ENCODE measurements at places on chromosomes 6 and 20.

DNA sequence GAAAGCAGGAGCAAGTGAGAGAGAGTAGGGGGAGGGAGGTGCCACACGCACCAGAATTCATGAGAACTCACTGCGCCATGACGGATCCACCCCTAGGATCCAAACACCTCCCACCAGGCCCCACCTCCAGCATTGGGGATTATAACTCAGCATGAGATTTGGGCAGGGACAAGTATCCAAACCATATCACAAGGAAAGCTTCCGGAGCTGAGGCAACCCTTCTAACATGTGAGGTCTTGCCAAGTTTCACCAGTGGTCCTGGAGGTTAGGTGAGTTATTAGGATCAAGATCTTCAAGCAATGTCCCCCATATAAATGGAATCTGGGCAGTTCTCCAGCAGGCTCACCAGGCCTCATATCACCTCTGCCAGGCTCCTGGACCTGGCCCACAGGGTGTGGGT is 308.4 kb downstream of the NRN1 start:
- DNase-seq = no peak

DNA sequence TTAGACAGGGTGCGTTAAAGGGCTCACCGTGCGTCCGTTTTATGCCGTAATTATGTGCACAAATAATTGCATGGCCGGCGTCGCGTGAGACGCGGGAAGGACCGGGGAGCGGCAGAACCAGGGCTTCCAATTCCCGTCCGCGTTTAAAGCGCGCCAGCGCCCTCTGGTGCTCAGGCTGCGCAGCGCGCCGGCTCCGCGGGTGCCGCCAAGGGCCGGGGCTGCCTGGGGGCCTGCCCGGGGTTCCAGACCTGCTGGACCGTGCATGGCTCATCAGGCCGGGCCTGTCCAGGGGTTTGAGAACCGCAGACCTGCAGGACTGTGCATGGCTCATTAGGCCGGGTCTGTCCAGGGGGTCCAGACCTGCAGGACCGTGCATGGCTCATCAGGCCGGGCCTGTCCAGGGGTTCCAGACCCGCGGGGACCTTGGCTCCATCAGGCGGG is 369.0 kb downstream of the THBS2 start:
- peak; percentile 91 for DNase-seq

DNA sequence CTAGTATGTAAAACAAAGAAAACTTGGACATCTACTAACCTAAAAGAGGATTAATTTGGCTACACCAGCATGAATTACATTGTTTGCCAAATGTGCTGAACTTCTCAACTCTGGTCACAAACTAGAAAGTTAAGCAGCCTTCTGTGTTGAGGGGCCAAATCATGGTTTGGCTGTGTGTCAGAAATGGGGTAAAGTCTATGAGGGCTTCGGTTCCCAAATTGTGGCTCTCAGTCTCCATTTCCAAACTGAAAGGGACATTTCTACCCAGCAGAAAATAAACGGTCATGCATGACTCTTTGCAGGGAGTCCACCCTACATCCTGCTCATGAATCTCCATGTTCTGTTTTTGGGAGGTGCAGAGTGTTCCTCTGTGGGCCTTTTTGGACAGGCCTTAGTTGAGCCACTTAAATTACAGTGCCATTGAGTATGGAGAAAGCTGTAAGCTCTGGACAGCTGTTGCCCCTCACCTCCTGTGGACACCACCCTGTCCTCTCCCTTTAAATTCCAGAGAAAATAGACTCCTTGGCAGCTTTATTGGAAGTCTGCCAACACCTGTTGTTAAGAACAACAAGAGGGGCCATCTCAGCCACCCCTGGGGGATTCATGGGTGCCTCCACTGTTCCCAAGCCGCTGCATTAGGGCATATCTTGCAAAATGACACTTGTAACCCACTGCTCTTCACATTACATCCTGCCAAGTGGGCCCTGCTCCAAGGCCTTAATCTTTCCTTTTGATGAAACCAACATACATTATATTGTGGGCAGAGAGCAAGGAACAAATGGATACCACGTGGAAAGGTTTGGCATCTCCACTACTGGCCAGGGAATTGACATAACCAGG is 27.5 kb upstream of the SNRPC start:
- DNase-seq = no peak

GRCh38 chr6:44898296-44898930 is 429.7 kb upstream of the RUNX2 start:
- DNase-seq = peak; percentile 29

GRCh38 chr20:62352402-62353288 is 14.5 kb downstream of the LAMA5 start:
- DNase-seq = peak; percentile 86

DNA sequence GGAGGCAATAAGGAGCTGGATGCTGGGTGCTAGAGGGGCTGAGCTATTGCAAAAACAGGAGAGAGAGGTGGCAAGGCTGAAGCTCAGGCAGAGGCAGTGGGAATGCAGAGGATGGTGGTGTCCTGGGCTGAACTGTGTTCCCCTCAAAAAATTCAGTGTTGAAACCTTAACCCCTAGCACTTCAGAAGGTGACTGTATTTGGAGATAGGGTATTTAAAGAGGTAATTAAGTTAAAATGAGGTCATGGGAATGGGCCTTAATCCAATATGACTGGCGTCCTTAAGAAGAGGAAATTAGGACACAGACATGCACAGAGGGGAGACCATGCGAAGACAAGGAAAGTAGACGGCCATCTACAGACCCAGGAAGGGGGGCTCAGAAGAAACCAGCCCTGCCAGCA is 11.5 kb upstream of the MMP9 start:
- no peak for DNase-seq

DNA sequence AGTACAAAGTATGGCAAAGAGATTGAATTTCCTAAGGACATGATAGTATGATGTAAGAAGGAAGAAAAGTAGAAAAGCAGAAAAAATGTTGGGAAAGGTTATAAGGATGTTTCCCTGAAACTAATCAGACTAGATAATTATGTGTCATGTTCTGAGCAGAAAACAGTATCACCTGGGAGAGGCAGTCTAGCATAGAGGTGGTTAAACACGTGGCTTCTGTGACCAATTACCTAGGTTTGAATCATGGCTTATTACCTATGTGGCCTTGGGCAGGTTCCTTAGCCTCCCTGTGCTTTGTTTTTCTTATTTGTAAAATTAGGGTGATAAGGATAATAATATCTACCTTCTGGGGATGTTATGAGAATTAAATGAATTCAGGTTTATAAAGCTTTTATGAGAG is 38.0 kb downstream of the SCGN start:
- DNase-seq = no peak

DNA sequence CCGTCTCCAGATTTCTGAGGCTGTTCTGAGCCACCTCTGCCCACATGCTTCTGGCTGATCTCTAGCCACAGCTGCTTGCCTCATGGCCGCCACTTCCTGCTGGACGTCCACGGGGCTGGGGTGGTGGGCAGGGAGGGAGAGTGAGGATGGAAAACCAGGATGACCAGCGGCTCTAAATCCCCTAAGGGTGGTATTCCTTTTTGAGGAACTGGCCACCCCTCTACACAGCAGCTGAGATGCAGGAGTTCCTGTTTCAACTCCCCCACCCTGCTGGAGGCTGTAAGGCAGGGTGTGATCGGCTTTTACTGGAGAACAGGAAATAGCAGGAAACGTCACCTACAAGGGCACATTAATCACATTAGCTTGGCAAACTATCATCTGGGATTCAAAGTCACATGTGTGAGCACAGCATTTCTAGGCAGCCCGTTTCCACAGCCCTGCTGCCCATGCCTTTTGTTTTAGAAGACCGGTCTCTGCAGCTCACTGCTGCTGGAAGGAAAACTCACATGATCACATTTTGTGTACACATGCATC is 181.6 kb upstream of the ECI2 start:
- DNase-seq = peak; percentile 48

DNA sequence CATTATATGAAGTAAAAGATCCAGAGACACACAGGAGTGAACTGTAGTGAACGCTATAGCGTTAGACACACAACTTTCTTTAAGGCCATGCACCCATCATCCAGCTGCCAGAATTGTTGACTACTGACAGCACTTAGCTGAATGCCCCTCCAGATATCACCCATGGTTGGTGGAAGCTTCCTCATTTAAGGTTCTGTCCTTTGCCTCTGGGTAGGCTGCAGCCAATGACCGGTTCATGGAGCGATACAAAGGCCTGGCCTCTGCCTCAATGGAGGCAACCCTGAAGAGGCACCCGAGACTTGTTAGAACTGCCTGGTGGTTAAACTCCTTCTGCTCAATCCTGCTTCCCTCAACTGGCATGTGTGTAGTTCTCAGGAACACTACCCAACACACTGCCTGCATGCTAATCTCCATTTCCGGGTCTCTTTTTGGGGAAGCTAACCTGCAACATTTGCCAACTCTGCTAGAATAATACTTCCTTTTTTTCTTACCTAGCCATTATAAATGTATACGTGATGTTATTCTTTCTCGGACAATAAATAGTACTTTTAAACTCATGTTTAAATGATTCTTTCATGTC is 49.8 kb upstream of the THEMIS start:
- DNase-seq = no peak

DNA sequence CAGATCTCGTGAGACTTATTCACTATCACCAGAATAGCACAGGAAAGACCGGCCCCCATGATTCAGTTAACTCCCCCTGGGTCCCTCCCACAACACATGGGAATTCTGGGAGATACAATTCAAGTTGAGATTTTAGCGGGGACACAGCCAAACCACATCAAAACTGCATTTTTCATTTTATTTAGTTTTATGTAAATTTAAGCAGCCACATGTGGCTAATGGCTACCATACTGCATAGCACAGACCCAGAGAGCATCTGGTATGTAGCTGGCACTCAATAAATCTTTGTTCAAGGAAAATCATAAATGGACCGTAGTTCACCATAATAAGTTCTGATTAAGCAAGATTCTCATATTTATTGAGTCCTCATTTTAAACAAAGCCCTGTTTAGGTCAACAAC is 15.3 kb downstream of the GFOD1 start:
- no peak for DNase-seq

- DNase-seq = no peak
Observed at GRCh38 chr20:57097245-57097915, 169.1 kb downstream of the BMP7 start.

DNA sequence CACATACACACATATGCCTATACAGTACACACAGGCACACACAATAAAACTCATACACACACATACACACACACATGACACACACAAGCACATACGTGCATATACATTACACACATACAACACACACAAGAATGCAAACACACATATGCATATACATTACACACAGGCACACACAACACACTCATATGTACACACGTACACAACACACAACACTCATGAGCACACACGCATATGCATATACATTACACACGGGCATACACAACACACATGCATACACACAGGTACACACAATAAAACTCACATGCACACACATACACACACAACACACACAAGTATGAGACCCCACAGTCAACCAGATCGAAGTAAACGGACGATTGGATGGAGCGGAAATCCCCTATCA is 238.2 kb downstream of the ERMARD start:
- no peak for DNase-seq

GRCh38 chr6:77401231-77401630 is 62.1 kb downstream of the HTR1B start:
- no peak for DNase-seq

- DNase-seq = no peak
Observed at GRCh38 chr20:4132956-4133355, 117.6 kb upstream of the RNF24 start.

- peak; percentile 79 for DNase-seq
Observed at GRCh38 chr6:111918825-111919224, 45.6 kb upstream of the FYN start.

DNA sequence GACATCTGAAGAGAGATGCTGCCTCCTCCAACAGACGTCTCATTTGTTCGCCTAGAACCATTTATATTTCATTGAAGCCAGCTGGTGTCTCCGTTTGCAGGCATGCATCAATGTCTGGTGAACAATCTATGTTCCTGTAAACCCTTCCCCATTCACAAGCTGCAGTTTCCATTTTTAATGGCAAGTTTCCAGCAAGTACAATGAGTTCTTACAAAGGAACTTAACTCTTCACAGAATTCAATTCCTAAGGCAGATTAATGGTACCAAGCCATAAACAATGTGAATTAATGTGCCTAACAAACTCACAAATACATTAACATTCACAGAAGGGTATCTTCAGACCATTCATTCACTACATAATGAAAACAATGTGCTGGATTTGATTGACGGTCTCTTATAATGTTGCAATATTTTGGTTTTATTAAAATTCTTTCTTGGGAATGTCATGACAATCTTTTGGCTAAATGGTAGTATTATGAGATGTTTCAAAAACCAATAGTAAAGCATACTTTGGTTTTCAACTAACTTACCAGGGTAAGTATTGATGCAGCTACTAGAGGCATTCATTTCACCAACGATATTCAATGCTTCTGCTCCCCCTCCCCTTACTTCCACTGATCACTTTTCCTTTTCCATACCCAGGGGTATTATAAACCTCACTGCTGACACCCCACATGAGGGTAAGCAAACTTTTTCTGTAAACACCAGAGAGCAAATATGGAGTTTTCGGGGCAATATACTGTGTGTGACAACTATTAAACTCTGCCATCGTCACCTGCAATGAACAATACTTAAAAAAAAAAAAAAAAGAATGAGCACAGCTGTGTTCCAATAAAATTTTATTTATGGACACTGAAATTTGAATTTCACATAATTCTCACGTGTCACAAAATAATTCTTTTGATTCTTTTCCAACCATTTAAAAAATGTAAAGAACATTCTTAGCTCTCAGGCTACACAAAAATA is 4.2 kb downstream of the AKIRIN2 start:
- DNase-seq = peak; percentile 37

GRCh38 chr20:53216856-53217576 is 244.9 kb downstream of the TSHZ2 start:
- DNase-seq = peak; percentile 38

GRCh38 chr20:17958373-17959256 is 10.0 kb downstream of the SNX5 start:
- DNase-seq = no peak

- peak; percentile 89 for DNase-seq
Observed at GRCh38 chr20:62500237-62500864, 24.6 kb upstream of the GATA5 start.

GRCh38 chr20:5687884-5688283 is 62.3 kb upstream of the SHLD1 start:
- DNase-seq = no peak

DNA sequence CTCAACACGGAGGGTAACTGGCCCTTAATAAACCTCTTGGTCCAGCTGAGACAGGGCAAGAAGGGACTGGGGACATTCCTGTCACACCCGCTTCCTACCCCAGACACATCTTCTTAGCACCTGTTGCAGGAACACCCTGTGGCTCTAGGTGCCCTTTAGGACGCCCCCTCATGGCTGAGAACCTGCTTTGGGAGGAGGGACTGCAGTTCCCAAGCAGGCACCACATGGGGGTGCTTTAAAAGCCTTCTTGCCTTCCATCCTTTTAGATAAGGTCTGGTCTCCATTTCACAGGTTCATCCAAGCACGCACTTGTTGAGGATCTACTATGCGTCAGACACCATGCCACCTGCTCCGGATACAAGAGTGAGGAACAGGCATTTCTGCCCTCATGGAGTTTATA is 26.6 kb downstream of the NSFL1C start:
- no peak for DNase-seq

GRCh38 chr6:13927203-13927602 is 2.5 kb downstream of the RNF182 start:
- no peak for DNase-seq
